ENCODE measurements at places on chromosomes 5 and 9.

GRCh38 chr5:133154274-133155075, 102.7 kb downstream of the HSPA4 start:
- DNase-seq: no peak

- no peak for DNase-seq
Measured at GRCh38 chr5:57569601-57570000, 87.0 kb upstream of the ACTBL2 start.

- DNase-seq: no peak
Measured at GRCh38 chr9:72818385-72818784, 134.5 kb downstream of the ALDH1A1 start.

DNA sequence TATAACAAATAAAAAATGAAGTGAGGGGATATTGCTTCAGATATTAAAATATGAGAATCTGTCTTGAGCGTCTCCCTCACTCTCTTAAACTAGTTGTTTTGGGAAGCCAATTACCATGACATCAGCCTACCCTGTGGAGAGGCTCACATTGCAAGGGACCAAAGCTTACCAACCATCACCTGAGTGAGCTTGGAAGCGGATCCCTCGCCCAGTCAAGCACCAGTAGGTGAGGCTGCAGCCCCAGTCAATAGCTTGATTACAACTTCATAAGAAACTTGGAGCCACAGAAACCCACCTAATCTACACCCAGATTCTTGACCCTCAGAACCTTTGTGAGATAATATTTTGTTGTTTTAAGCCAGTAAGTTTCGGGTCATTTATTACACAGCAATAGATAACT, 206.2 kb downstream of the CEMIP2 start:
- DNase-seq: no peak

GRCh38 chr5:94240993-94241651, 377.3 kb downstream of the KIAA0825 start:
- no peak for DNase-seq

- DNase-seq: no peak
Measured at GRCh38 chr5:119631660-119632059, 2.3 kb downstream of the FAM170A start.

GRCh38 chr9:111427186-111427585, 57.0 kb downstream of the ECPAS start:
- peak; percentile 48 for DNase-seq

GRCh38 chr5:111252799-111253545, 28.8 kb downstream of the CAMK4 start:
- no peak for DNase-seq

DNA sequence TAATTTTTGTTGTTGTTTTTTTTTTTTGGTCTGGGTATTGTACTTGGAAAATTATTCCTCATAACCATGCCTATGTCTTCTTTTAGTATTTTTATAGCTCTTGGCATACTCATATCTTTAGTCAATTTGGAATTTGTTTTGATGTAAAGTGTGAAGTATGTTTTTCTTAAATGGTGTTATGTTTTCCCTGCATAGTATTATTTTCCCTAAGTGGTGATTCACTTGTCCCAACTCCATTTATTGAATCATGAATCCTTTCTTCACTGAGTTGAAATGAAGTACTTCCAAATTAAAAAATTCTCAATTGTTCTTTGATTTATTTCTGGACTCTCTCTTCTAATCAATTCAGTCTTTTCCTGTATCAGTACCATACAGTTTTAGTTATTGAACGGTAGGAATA, 46.5 kb downstream of the POLK start:
- DNase-seq: peak; percentile 64

- no peak for DNase-seq
Measured at GRCh38 chr5:113344973-113345940, 89.5 kb downstream of the TSSK1B start.

GRCh38 chr5:178371362-178372111, 138.9 kb upstream of the PHYKPL start:
- no peak for DNase-seq

GRCh38 chr9:132584601-132585560, 2.5 kb downstream of the BARHL1 start:
- peak; percentile 17 for DNase-seq

DNA sequence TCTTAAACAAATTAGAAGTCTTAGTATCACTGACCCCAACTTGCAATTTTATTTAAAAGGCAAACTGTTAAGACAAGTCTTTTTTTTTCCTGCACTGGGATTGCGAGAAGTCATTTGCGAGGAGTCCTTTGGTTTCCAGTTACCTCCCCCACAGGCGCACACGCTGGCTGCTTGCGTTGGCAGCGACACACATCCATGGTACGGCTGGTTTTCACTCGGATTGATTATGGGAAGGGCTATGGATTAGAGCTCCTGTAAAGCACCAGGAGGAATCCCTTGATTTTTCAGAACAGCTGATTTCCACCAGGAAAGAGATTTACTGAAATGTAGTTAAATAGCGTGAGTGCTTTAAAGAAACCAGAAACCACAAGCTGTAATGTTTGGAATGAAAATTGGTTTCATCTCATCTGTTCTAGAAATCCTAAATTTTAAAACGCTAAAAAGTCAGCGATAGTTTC, 737 bp downstream of the SLC1A3 start:
- DNase-seq: peak; percentile 36

DNA sequence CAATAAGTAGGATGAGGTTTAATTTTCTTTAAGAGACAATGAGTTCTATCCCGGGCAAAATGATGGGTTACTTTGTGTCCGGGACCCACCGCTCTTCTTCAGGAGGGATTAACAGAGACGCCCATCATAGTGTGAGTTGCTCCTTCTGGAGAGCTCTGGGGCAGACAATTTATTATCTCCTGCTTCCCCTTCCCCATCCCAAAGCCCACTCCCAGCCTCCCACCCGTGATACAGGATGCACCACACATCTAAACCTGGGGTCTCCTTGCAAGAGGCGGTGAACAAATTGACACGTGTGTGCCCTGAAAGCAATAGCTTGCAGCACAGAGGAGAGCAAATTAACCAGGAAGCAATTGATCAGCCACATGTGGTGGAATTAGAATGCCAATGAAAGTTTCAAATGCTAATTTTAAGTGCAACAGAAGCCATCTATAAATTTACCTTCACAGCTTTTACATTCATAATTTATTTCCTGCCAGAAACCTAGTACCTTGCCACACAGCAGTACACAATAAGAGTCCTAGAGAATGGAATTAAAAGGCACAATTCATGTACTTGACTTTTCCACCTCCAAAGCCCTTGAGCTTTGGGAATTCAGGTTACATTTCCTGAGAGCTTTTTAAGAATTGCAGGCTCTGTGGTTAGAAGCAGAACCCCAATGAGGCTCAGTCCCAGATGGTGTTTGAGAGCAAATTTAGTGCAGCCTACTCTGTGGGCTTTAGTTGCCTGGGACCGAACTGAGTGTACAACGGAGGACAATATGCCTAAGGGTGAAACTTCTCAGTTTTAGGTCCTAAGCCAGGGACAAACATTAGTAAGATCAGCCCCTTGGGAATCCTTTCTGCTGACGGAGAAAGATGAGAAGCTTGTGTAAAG, 399.6 kb downstream of the MED10 start:
- DNase-seq: no peak

- no peak for DNase-seq
Measured at GRCh38 chr5:157157293-157157891, 8.7 kb downstream of the GARIN3 start.

DNA sequence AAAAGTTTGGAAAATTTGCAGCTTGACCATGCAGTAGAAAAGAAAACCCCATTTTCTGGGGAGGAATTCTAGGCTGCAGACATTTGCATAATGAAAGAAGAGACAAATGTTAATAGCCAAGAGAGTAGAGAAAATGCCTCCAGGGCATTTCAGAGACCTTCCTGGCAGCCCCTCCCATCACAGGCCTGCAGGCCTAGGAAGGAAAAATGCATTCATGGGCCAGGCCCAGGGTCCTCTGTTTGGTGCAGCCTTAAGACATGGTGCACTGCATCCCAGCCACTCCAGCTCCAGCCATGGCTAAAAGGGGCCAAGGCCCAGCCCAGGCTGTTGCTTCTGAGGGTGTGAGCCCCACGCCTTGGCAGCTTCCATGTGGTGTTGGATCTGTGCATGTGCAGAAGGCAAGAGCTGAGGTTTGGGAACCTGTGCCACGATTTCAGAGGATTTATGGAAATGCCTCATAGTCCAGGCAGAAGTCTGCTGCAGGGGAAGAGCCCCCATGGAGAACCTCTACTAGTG, 75.0 kb upstream of the OR13F1 start:
- no peak for DNase-seq

DNA sequence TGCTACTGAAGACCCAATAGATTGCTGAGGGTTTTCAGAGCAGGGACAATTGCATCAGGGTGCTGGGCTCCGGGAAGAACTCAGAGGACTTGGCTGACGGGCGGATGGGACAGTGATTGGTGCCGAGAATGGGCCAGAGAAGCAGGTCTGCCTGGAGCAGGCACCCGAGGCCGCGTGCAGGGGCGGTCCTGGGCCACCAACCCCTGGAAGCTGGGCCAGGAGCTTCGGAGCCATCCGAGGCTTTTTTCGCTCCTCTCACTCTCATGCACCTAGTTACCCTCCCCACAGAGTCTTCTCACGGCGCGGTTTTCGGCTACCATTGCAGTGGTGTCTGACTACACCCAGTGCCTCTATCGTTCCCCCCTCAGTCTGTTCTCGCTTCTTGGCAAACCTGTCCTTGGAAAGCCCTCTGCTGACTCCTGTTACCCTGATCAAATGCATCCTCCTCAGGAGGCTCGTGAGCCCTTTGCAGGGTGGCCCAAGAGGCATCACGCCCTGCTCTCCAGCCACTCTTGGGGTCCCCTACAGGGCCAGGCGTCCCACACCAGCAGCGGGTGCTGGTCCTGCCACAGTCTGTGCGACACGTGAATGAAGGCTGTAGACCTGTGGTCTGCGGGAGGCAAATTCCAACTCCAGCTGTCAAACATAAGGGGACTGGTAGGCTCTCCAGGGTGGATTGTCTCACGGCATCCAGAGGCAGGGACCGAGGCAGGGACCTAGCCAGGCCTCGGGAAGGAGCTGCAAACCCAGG, 1.2 kb upstream of the CLPTM1L start:
- DNase-seq: no peak

DNA sequence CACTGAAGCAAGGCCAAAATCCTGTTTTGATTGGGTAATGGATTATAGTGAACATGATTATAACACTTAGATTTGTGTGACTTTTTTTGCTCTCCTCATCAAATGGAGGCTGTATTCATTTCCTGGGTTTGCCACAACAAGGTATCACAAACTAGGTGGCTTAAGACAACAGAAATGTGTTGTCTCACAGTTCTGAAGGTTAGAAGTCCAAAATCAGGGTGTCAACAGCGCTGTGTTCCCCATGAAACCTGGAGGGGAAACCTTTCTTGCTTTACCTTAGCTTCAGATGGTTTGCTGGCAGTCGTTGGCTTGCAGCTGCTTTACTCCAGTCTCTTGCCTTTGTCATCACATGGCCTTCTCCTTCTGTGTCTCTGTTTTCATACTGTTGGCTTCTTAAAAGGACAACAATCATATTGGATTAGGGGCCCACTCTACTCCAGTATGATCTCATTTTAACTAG, 32.4 kb downstream of the CDC42SE2 start:
- no peak for DNase-seq

DNA sequence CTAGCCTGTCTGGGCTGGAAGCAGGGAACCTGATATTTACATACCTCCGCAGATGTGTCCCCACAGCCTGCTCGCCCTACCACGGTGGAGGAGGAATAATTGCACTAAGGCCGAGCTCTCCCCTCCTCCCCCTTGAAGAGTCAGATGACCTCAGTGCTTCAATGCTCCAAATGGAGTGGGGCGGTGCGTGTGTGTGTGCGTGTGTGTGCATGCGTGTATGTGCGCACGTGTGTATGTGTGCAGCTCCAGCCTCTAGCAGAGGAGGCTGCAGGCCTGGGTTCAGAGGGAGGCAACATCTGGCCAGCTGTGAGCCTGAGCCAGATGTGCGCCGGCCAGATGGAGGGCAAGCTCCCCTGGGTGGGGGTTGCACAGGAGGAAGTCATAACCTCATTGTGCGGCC, 90.5 kb downstream of the NRG2 start:
- no peak for DNase-seq

DNA sequence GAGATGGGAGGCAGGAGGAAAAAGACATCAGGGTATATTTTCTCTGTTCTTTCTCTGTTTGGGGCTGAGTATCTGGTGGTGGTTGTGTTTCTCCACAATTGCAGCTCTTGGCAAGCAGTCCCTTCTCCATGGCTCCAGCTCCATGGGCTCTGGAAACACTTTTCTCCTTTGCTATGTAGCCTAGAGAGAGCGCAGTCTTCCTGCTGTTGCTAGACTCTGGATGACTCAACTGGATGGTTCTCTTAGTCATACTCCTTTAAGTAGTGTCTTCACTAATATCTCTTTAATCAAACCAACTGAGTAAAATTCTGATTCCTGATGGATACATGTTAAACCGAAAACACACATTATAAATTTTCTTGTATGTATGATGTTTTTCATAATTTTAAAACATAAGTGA, 3.3 kb upstream of the PLGRKT start:
- DNase-seq: peak; percentile 47

DNA sequence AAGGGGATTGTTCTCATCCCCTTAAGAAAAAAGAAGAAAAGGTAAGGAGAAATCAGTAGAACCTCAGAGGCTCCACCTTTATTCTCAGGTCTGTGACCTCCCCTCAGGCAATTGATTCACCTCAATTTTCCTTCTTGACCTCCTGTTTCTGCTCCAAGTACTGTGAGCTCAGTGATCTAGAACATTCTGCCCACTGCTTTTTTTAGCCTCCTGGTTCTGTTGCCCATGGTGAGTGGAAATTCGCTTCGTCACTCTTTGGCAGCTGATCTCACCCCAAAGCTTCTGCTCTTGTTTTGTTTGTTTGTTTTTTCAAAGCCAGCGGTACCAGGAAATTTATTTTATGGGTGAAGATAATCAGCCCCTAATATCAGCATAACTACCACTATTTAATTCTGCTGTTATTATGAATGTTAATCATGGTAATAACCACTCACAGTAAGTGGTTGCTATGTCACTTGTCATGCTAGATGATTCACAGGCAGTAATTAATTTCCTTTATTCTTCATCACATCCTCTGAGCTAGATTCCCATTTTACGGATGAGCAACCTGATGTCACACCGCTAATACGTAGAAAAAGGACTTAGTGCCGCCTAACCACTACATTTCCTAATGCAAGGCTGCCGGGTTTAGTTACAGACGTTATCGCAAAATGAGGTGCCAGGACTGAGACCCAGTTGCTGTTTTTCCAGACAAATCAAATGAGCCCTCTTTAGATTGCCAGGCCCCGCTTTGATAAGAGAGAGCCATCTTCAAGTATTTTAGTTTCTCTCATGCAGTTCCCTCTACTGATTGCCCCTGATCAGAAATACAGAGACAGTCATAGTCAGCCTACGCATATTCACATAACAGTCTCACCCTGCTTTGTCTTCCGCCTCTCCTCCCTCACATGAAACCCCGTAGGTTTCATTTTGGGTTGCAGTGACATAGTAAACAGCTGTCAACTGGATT, 78.2 kb downstream of the CYFIP2 start:
- DNase-seq: peak; percentile 2

- peak; percentile 98 for DNase-seq
Measured at GRCh38 chr9:124297551-124297901, 39.8 kb downstream of the NEK6 start.

DNA sequence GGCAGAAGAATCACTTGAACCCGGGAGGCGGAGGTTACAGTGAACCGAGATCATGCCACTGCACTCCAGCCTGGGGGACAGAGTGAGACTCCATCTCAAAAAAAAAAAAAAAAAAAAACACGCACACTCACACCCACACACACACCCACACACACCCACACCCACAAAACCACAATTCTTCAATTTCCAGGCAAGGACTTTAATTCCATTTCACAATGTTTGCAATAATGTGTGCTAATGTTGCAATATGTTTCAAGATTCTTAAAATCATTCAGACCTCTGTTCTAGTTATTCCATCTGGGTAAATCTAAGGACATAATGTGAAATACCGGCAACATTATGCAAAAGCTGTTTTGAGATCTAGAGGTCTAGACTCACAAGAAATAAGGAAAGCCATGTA, 28.3 kb downstream of the CCDC69 start:
- DNase-seq: no peak

- DNase-seq: no peak
Measured at GRCh38 chr5:35096216-35096615, 48.5 kb upstream of the AGXT2 start.

All from dermis blood vessel endothelial cell (primary cell).